NK-92 treated with Interleukin-12 subunit alpha and Interleukin-12 subunit beta, amount 100 ng/mL, for 24 hours (cell line): ENCODE measurements at places on chromosomes 2 and 18.

GRCh38 chr2:235747001-235747785, 253.3 kb downstream of the AGAP1 start:
- no peak for DNase-seq

- DNase-seq, result no peak
These were observed 91.7 kb downstream of the ACTR3 start for GRCh38 chr2:113981404-113982134.

DNA sequence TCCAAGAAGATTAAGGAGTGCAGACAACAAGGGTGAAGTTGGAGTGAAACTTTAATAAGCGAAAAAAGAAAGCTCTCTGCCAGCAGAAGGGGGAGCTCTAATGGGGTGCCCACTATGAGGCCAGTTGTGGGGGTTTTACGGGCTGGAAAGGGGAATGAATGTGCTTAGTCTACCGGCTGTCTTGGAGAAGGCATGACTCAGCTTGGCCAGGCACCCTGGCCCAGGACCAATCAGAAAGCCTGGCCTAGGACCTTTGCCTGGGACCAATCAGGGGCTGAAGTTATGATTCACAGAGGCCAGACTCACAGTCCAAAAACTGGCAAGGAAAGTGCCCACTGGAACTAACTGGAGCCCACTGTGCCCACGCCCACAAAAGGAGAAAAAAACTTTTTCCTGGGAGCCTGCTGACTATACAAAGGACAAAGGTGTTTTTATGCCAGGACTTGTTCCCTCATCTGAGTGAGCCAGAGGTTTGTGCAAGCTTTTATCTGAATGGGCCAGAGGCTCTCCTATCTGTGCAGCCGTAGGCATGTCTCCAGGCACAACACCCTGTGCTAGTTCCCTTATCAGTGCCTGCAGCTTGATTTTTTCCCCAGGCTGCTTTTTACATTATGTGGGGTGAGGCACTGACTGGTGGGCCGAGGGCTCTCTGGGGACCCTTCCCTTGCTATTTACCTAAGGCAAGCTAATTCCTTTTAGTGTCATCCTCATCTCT, 18.6 kb downstream of the CMPK2 start:
- DNase-seq, result no peak

GRCh38 chr18:73479477-73479876, 611.7 kb upstream of the NETO1 start:
- DNase-seq, result no peak

GRCh38 chr2:215758691-215759090, 254.7 kb downstream of the MREG start:
- DNase-seq, result no peak

GRCh38 chr2:152467677-152468410, 132.9 kb downstream of the FMNL2 start:
- no peak for DNase-seq

- DNase-seq, result no peak
These were observed 299.0 kb downstream of the TRIB2 start for GRCh38 chr2:13015532-13016320.

DNA sequence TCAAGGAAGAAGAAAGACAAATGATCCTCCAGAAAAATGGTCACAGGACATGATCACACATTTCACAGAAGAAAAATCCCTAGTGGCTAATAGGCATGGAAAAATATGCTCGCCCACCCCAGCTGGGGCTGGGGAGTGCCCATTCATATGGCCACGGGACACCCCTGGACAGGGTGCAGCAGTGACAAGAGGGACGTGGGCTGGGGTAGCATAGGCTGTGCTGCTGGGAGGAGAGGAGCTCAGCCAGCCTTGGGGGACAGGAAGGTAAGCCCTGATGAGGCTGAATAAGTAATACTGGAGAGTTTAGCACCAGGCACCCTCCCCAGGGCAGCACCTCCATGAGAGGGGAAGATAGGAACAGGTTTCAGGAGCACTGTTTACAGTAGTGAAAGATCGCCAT, 254.9 kb upstream of the HS6ST1 start:
- no peak for DNase-seq

GRCh38 chr2:226578373-226578772, 221.2 kb downstream of the IRS1 start:
- no peak for DNase-seq

DNA sequence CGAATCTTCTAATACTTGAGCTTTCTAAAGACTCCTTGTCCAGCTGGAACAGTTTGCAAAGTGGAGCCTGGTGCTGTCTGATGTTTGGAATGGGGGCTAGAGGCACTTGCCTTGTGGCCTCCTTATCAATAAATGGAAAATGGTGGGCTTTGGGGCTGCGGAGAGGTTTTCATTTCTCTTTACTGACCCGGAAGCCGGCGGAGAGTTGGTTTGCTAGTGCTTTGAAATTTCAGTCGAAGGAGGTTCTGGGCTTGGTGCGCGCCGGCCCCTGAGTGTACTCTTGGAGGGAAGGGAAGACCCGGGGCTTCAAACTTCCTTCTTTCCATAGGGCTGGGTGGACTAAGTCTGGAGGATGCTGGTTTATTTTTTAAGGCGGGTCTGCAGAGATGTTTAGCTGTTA, 714 bp downstream of the RPIA start:
- DNase-seq, result no peak

DNA sequence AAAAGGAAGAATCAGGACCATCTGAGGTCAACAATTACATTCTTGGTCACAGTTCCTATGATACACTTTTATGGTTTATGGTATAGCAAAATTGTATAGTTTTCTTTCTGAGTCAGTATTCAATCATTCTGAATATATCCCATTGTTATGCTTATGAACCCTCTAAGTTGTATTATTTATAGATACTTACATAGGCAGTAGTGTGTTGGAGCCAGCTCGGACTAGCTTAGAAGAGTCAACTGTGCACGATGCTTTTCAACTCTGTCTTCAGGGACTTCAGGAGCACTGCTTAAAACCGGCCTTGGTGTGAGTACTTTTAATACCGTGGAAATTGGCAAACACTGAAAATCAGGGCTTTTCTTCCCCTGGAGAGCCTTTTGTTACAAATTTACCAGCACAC, 215.7 kb downstream of the IKZF2 start:
- no peak for DNase-seq

DNA sequence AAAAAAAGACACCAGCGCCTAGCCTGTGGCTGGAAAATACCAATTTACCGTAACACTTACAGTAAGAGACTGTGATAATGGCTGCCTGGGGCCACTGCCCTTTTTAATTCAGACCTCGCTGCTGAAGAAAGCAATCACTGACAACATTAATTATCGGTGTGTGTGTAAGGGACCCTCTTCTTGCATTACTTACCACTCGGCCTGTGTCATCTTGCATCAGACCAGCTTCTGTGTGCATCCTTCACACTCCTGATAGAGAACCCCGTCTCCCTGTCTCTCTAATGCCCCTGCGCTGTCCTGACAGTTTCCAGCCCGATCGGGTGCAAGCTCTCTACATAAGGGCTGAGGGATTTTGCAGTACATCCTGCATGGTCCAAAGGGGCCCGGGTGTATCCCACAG, 124.4 kb downstream of the ZNF516 start:
- no peak for DNase-seq

GRCh38 chr2:75432761-75433361, 127.9 kb downstream of the EVA1A start:
- DNase-seq, result no peak

DNA sequence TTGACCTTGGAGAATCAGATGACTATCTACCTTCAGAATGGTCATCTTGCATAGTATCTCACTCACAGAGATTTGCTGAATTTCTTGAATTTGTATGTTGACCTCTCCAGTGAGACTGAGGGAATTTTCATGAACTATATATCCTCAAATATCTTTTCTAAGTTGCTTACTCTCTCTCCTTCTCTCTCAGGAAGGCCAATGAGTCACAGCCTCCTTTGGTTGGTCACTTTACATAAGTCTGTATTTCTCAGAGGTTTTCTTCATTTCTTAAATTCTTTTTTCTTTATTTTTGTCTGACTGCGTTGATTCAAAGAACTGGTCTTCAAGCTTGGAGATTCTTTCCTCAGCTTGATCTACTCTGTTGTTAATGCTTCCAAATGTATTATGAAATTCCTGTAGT, 51.7 kb downstream of the VIT start:
- DNase-seq, result no peak

DNA sequence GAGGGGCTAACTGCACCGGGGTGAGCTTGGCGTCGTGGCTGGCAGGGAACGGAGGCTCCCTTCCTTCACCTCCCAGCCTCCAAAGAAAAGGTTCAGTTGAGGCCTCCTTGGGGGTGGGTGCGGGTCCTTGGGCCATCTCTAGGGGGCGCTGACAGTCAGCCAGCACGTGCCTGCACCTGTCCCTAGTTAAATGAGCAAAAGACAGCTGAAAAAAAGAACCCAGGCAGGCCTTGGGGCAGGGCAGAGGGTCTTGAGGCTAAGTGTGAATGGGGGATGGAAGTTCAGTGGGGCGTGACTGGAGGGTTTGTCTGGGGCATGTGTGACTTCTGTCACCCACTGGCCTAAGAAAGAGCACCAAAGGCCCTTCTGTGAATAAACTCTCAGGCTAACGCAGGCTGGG, 56.4 kb downstream of the ZFP36L2 start:
- DNase-seq, result no peak

GRCh38 chr18:47809420-47809819, 121.0 kb downstream of the SMAD2 start:
- no peak for DNase-seq

DNA sequence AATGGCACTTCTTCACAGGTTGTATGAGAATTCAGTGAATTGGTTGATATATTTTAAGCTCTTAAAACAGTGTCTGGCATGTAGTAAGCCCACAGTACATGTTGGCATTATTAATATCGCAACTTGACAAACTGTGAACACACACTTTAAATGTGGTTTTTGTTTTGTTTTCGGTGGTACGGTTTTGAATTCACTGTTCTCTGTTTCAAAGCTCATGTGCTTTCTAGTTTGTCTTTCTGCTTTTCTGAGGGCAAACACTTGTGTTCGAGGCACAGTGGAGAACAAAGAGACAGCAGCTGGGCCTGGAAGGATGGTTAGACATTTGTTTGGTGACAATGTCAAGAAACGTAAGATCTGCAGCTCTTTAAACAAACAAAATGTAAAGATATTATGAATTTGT, 276.5 kb upstream of the MC4R start:
- DNase-seq, result no peak
